ENCODE measurements at places on chromosomes 3 and 15.

GRCh38 chr3:190182418-190183043 is 61.8 kb upstream of the P3H2 start:
- H3K36me3 ChIP-seq, result no peaks in the 10 kb centered on the region
- no peak overlapping the region for H3K27ac ChIP-seq
- no peak overlapping the region for H3K4me3 ChIP-seq
- no peaks in the 10 kb centered on the region for H3K4me1 ChIP-seq
- no peak for ATAC-seq

DNA sequence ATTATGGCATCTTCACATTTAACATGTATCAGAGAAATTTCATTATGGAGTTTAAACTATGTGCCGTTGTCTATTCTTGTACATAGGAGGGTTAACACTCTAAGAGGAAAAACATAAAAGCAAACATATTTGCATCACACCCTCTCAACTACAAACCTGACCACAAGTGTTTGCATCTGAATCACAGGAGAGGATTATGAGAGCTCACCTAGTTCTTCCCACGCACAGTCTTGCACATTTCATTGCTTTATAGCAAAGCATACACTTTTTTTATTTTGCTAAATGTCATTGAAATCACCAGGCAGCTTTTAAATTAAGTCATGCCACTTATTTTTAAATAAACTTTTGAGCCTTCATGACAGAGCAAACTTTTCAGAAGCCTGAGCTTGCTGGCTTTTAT is 12.5 kb downstream of the TRAT1 start:
- no peak for ATAC-seq
- no peaks in the 10 kb centered on the region for H3K4me1 ChIP-seq
- no peak overlapping the region for H3K4me3 ChIP-seq
- H3K27ac ChIP-seq, result no peak overlapping the region

DNA sequence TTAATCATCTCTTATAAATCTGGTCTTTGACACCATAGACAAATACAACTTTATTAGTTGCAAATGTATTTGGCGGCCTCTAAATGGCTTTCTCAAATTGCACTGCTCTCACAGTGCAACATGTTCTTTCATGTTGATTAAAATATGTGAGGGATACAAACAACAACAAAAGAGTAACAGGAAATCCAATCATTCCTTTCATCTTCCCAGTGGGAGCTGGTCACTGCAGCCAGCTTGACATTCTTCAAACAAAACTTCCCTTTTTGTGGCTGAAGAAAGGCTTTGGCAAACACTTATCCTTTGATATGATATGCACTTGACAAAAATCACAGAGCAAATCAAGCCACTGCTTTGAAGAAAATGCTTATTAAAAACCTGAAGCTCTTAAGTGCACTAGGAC is 973.6 kb downstream of the EPHA3 start:
- H3K27ac ChIP-seq, result no peak overlapping the region
- H3K27me3 ChIP-seq, result no peaks in the 10 kb centered on the region
- H3K36me3 ChIP-seq, result no peaks in the 10 kb centered on the region

DNA sequence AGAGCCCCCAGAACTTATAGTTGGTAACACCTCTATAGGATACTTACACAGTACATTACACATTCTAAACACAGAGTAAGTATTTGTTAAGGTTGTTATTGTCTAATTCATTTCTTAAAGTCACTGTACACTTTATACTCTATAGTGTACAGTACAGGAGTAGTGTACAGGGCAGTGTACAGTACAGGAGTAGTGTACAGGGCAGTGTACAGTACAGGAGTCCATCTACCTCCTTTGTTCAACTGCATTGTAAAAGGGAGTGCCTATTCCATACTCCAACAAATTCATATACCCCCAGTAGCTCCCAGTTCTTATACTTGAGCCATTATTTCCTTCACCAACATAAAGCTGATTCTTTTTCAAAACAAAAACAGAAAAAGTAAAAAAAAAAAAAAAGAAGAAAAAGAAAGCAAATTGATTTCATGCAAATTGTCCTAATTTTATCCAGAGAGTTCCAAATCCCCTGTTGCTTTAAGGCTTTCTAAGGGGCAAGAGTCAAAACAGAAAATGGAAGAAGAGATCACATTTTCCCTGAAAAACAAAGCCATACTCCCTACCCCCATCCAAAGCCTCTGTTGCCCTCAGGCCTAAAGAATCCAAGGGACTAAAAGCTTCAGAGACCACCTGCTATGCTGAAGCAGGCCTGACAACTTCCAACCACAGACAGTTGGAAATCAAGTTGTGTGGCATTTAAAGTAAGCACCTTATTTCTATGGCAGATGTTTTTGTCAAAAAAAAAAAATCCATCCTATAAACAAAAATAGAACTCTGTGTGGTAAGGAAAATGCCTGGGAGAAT is 125.6 kb downstream of the PLCH1 start:
- no peak overlapping the region for H3K4me3 ChIP-seq
- H3K27ac ChIP-seq, result no peak overlapping the region
- no peak for ATAC-seq
- H3K27me3 ChIP-seq, result no peaks in the 10 kb centered on the region
- H3K4me1 ChIP-seq, result no peaks in the 10 kb centered on the region

DNA sequence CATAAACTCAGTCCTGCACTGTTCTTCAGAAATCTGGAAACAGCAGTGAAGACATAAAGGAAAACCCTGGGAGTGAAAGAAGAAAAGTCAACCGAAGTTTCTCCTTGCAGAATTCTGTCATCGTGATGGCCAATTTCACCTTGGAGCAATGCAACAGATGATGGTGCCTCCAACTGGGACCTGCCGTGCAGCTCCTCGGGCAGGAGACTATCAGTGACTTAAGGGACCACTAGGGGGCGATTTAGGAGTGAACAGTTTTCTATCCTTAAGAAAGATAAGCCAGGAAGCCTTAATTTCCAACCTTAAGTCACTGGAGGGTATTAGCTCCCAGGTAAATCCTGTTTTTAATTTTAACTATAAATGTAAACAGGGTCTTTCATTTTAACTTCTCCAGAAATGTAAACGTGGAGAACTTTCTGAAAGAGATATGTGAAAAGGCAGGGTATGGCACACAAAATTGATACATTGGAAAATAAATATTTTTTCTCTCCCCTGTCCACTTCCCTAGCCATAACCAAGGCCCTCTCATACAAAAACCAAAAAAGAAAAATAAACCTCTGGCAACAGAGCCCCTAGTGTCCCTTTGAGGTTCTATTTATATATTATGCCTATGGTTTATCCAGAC is 116.3 kb downstream of the PDZRN3 start:
- peak overlapping the region; percentile 88 for H3K27ac ChIP-seq
- no peak overlapping the region for H3K4me3 ChIP-seq
- no peaks in the 10 kb centered on the region for H3K27me3 ChIP-seq
- peaks cover 98% of the 10 kb centered on the region for H3K4me1 ChIP-seq
- ATAC-seq, result peak; percentile 62

- H3K4me3 ChIP-seq, result no peak overlapping the region
- no peaks in the 10 kb centered on the region for H3K4me1 ChIP-seq
- no peaks in the 10 kb centered on the region for H3K36me3 ChIP-seq
- no peak for ATAC-seq
- no peak overlapping the region for H3K27ac ChIP-seq
- H3K27me3 ChIP-seq, result no peaks in the 10 kb centered on the region
These were observed 99.8 kb upstream of the LRRN1 start for GRCh38 chr3:3699407-3699806.

- no peak overlapping the region for H3K4me3 ChIP-seq
- peak overlapping the region; percentile 50 for H3K27ac ChIP-seq
- no peaks in the 10 kb centered on the region for H3K36me3 ChIP-seq
- peak; percentile 79 for ATAC-seq
- H3K4me1 ChIP-seq, result no peaks in the 10 kb centered on the region
These were observed 440.2 kb downstream of the LPP start for GRCh38 chr3:188594139-188594538.

GRCh38 chr15:78353093-78353492 is 12.9 kb downstream of the CRABP1 start:
- peaks cover 74% of the 10 kb centered on the region for H3K27me3 ChIP-seq
- no peaks in the 10 kb centered on the region for H3K36me3 ChIP-seq
- H3K27ac ChIP-seq, result no peak overlapping the region
- no peaks in the 10 kb centered on the region for H3K4me1 ChIP-seq
- no peak overlapping the region for H3K4me3 ChIP-seq
- no peak for ATAC-seq

DNA sequence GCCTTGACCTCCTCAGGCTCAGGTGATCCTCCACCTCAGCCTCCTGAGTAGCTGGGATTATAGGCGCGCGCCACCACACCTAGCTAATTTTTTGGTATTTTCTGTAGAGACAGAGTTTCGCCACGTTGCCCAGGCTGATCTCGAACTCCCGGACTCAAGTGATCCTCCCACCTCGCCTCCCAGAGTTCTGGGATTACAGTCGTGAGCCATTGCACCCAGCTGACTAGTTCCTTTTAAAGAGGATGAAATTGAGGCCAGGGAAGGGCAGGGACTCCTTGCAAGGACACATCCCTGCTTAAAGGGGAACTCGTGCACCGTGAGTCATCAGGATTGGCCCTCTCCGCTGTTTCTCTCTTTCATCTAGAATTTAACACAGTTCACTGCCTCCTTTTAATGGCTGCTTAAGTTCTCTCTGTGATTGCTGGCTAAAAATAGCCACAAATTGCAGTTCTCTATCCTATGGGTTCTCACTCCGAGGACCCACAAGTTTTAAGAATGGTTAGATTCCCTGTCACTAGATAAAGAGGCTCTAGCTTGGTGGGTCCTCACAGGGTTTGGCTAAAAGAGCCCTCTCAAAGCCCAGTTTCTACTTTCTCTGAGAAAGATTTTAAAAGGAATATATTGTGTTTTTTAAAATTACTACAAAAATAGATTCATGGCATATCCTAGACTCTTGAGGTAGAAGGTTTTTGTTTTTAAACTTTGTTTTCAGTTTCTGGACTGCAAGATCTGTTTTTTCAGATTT is 1.4 kb downstream of the CRTAP start:
- peak overlapping the region; percentile 66 for H3K4me3 ChIP-seq
- ATAC-seq, result peak; percentile 86
- H3K27ac ChIP-seq, result peak overlapping the region; percentile 92
- H3K27me3 ChIP-seq, result no peaks in the 10 kb centered on the region
- no peaks in the 10 kb centered on the region for H3K36me3 ChIP-seq
- peaks cover 62% of the 10 kb centered on the region for H3K4me1 ChIP-seq

DNA sequence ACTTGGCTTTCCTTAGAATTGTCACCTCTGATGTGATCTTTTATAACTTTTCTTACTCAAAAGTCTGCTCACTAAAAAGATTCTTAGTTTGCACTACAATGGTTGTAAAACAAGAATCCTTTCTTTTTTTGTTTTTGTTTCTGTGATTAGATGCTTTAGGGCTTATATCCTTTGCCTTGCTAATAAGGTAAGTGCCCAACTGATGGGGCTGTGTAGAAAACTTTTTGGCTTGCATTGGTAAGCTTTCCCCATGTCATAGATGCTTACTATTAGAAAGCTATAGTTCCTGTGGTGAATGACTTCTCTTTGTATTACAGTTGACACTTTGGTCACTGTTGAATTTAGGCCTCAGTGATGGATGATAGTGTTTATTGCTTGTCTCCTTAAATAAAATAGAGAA is 5.1 kb downstream of the ABHD5 start:
- ATAC-seq, result no peak
- H3K36me3 ChIP-seq, result no peaks in the 10 kb centered on the region
- no peak overlapping the region for H3K4me3 ChIP-seq

Data from gastroesophageal sphincter (tissue), 4 donors.